ENCODE measurements at places on chromosomes 13 and 19. TPM values are rescaled to one million over a fixed set of nuclear protein-coding genes. Genes with fewer than 3 reads are reported as not detected.

CYP2A6 gene
- total RNA-seq: not detected

AMER2 gene
- total RNA-seq: 0.08 TPM

- DNase-seq: peak; percentile 46
- H3K36me3 ChIP-seq: no peaks in the 10 kb centered on the region
- H3K4me1 ChIP-seq: no peaks in the 10 kb centered on the region
- H3K4me3 ChIP-seq: no peak overlapping the region
These were observed 232.0 kb downstream of the B3GLCT start for GRCh38 chr13:31431722-31432137.

DNA sequence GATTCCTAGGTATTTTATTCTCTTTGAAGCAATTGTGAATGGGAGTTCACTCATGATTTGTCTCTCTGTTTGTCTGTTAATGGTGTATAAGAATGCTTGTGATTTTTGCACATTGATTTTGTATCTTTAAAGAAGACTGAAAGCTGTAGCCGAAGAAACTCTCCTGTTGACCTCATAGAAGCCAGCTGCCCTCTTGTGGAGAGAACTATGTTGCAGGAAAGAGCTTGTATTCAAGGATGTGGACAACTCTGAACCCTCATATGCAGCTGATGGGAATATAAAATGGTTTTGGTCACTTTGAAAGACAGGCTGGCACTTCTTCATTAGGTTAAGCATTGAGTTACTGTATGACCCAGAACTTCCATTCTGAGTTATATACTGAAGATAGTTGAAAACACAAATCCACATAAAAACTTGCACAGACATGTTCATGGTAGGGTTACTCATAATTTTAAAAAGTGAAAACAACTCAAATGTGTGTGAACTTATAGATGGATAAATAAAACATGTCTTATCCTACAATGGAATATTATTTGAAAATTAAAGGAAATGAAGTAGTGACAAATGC lies 65.8 kb upstream of the SLITRK6 start:
- H3K4me1 ChIP-seq: no peaks in the 10 kb centered on the region
- H3K4me3 ChIP-seq: no peak overlapping the region
- H3K27ac ChIP-seq: no peak overlapping the region
- DNase-seq: no peak
- no peaks in the 10 kb centered on the region for H3K27me3 ChIP-seq

ZNF541 gene
- 0.10 TPM for total RNA-seq

DNA sequence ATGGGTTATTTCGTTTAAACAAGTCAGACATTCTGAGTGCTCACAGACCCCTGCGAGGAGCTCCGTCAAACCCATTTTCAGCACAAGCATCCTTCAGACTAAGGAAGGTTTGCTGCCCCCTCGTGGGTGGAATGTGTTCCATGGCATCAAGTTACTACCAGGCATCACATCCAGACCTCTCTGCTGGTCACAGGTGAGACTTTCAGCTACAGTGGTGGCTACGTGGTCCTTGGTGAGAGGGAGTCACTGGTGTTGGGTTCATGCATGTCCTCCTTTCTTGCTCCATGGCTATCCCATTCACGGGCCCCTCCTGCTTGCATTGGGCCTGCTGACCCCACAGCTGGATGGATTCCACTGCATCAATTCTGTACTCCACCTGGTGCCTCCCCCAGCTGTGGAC lies 9.1 kb upstream of the LILRB5 start:
- H3K27me3 ChIP-seq: no peaks in the 10 kb centered on the region
- no peaks in the 10 kb centered on the region for H3K36me3 ChIP-seq
- no peaks in the 10 kb centered on the region for H3K4me1 ChIP-seq
- H3K27ac ChIP-seq: no peak overlapping the region
- peak; percentile 78 for DNase-seq
- H3K4me3 ChIP-seq: no peak overlapping the region

ZNF793 gene
- total RNA-seq: 1.6 TPM

DNA sequence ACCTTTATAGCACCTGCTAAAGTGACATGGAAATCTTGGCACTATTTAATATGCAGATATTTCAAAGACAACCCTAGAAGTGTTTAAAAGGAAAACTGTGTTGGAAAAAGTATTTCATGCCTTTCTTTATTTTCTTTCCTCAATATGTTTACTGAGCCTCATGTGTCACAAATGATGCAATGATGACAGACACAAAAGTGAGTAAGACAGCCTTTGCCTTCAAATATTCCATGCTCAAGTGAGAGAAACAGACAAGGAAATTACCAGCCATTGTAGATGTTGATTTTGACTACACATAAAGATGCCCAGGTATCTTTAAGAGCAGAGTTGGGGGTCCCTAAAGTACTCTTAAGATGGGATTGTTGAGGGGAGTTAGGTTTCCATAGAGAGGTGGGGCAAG lies 48.0 kb upstream of the TPP2 start:
- no peak overlapping the region for H3K27ac ChIP-seq
- H3K4me1 ChIP-seq: no peaks in the 10 kb centered on the region
- H3K4me3 ChIP-seq: no peak overlapping the region
- DNase-seq: no peak

DNA sequence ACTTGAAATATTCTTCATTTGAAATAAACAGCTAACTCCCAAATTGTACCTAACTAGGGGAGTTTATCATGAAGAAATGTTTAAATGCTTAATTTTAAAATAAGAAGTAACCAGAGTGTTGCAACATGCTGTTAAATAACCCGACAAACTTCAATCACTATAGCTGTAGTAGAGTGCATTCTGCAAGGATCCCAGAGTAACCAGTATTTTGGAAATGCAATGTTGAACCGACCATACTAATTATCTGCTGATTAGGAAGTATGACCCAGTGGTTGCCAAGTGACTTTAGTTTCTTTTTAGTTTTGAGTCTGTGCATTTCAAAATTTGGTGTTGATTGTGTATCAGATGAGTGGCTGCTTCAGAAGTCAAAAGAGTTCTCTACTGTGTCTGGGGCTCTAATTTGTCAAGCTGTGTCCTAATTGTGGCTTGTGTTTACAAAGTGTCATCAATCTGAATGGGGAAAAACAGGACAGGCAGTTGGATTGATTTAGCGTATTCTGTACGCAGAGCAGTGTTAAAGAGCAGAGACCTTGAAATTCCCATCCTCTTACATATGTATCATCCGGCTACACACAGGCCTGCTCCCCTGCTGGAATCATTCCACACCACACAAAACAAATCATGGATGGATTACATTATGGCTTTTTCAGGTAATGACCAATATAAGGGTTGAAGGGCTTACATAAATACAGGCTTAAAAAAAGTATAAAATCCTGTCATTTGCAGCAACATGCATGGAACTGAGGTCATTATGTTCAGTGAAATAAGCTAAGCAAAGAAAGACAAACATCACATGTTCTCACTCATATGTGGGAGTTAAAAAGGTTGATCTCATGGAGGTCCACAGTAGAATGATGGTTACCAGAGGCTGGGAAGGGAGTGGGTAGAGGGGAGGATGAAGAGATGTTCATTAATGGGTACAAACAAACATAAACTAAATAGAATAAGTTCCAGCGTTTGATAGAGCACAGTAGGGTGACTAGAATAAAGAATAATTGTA lies 351.5 kb downstream of the KLF12 start:
- no peaks in the 10 kb centered on the region for H3K36me3 ChIP-seq
- DNase-seq: no peak
- no peak overlapping the region for H3K27ac ChIP-seq
- H3K4me1 ChIP-seq: no peaks in the 10 kb centered on the region
- no peak overlapping the region for H3K4me3 ChIP-seq
- no peaks in the 10 kb centered on the region for H3K27me3 ChIP-seq

WASF3 gene
- 3.2 TPM for total RNA-seq

GRCh38 chr13:93227280-93227877 lies 772 bp downstream of the GPC6 start:
- no peaks in the 10 kb centered on the region for H3K4me1 ChIP-seq
- no peak for DNase-seq
- peak overlapping the region; percentile 40 for H3K4me3 ChIP-seq
- peaks cover 27% of the 10 kb centered on the region for H3K27me3 ChIP-seq
- H3K27ac ChIP-seq: peak overlapping the region; percentile 66

GRCh38 chr19:23914402-23915286 lies at the start of gene ZNF726:
TSS of gene ZNF726 (plus strand) at chr19:23914886. CDS start at chr19:23914995, 109 bp downstream.
- no peaks in the 10 kb centered on the region for H3K36me3 ChIP-seq
- peak; percentile 87 for DNase-seq
- H3K27ac ChIP-seq: no peak within 1 kb of the TSS
- no peaks in the 10 kb centered on the region for H3K4me1 ChIP-seq

- DNase-seq: no peak
- no peaks in the 10 kb centered on the region for H3K4me1 ChIP-seq
- no peak overlapping the region for H3K4me3 ChIP-seq
- H3K36me3 ChIP-seq: no peaks in the 10 kb centered on the region
These were observed 283.0 kb downstream of the SHISA2 start for GRCh38 chr13:25768838-25769237.

FAM124A gene
- 0.57 TPM for total RNA-seq

DNA sequence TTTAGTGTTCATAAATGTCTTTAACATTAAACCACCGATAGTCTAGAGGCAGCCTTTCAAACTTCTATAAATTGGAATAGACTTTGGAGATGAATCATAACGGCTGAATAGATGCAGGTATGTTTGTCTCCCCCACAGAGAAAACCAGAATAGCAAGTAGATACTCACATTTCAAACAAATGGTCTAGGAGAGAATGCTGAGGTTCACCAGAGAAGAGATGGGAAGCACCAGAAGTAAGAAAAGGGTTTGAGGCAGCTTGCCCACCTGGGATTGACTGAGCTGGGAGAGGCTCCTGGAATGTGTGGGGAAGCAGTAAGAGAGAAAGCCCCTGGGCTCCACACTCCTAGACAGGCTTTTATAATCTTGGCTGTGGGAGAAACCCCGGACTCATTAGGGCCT lies 6.4 kb downstream of the IGFL3 start:
- DNase-seq: no peak
- H3K4me3 ChIP-seq: no peak overlapping the region
- no peaks in the 10 kb centered on the region for H3K27me3 ChIP-seq
- no peaks in the 10 kb centered on the region for H3K36me3 ChIP-seq

- no peak overlapping the region for H3K4me3 ChIP-seq
- H3K27me3 ChIP-seq: no peaks in the 10 kb centered on the region
- DNase-seq: no peak
- H3K36me3 ChIP-seq: no peaks in the 10 kb centered on the region
- no peaks in the 10 kb centered on the region for H3K4me1 ChIP-seq
These were observed 38.4 kb upstream of the STARD13 start for GRCh38 chr13:33323801-33324510.

GRCh38 chr19:16676101-16676798 lies 15.3 kb downstream of the TMEM38A start:
- H3K4me3 ChIP-seq: no peak overlapping the region
- DNase-seq: no peak
- no peak overlapping the region for H3K27ac ChIP-seq
- H3K4me1 ChIP-seq: peaks cover 4% of the 10 kb centered on the region
- H3K27me3 ChIP-seq: no peaks in the 10 kb centered on the region
- peaks cover 3% of the 10 kb centered on the region for H3K36me3 ChIP-seq

DNA sequence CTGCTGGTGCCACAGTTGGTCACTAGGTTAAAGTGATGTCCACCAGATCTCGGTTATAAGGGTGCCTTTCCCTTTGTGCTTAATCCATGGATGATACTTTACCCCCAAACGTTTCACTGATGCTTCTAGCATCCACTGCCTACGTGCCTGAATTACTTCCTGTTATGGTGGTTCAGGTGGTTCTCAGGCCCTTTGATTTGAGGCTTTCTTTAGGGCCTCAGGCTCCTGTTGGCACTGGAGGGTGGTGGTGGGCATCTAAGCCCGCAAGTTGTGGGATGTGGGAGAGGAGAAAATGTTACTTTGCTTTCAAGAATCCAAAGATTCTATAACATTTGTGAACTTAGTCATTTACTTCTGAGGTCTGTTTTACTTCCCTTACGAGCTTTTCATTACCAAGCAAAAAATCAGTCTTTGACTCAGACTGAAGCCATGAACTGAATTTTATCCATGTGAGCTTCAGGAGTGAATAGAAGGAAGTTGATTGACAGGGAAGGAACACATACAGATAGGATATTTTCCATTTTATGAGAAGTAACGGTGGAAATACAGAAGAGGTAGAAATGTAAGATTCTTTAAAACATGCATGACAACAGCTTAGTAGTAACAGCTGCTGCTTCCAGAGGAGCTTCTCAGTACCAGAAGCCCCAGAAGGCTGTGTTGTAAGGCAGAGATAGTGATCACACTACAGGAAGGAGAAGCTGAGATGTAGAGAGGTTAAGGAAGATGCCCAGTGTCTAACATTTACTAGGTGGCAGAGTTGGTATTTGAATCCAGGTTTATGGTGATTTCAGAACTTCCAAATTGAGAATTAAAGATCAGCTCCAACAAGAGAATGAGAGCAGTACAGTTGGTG lies 65.0 kb downstream of the ARHGEF7 start:
- no peak overlapping the region for H3K4me3 ChIP-seq
- H3K4me1 ChIP-seq: peaks cover 4% of the 10 kb centered on the region
- no peaks in the 10 kb centered on the region for H3K27me3 ChIP-seq
- no peak overlapping the region for H3K27ac ChIP-seq

DNA sequence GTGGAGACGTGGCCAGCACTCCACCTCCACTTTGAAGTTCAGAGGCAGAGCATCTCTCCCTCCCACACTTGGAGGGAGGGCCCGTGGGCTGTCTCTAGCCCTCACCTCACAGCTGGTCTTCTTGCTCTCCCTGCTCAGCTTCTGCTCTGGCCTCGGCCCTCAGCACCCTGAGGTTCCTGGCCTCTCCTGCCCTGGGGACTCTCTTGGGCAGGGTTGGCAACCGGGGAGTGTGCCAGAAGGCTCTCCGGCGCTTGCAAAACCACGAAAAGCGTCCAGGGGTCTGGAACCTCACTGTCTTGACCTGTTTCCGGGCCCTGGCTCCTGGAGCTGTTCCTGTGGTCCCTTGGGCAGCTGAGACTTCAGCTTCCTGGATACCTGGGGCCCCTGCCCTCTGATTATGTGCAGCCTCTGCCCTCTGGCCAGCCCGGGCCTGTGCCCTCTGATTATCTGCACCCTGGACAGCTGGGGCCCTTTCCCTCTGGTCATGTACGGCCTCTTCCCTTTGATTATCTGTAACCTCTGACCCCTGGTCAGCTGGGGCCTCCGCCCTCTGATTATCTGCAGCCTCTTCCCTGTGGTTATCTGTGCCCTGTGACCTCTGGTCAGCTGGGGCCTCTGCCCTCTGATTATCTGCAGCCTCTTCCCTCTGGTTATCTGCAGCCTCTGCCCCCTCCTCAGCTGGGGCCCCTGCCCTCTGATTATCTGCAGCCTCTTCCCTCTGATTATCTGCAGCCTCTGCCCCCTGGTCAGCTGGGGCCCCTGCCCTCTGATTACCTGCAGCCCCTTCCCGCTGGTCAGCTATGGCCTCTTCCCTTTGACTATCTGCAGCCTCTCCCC lies 2.1 kb downstream of the CCDC8 start:
- H3K27ac ChIP-seq: no peak overlapping the region
- H3K36me3 ChIP-seq: no peaks in the 10 kb centered on the region
- peak overlapping the region; percentile 25 for H3K4me3 ChIP-seq
- H3K4me1 ChIP-seq: no peaks in the 10 kb centered on the region

MISP gene
- 285 TPM for total RNA-seq

- no peak overlapping the region for H3K27ac ChIP-seq
- no peaks in the 10 kb centered on the region for H3K36me3 ChIP-seq
- H3K27me3 ChIP-seq: no peaks in the 10 kb centered on the region
- no peak for DNase-seq
These were observed 8.3 kb downstream of the TMEM255B start for GRCh38 chr13:113767366-113767765.

All from colonic mucosa (tissue), 4 donors.